ENCODE measurements at places on chromosomes 11 and 22. TPM values are rescaled to one million over a fixed set of nuclear protein-coding genes. Genes with fewer than 3 reads are reported as not detected.

The KCNC1 gene
- total RNA-seq: not detected

The SYNGR1 gene
- 34.8 TPM for total RNA-seq

The RAB30 gene
- 214 TPM for total RNA-seq

The OR2AG2 gene
- not detected for total RNA-seq

The AGBL2 gene
- 13.6 TPM for total RNA-seq

The OR8D4 gene
- total RNA-seq: not detected

The PDE3B gene
- 70.7 TPM for total RNA-seq

DNA sequence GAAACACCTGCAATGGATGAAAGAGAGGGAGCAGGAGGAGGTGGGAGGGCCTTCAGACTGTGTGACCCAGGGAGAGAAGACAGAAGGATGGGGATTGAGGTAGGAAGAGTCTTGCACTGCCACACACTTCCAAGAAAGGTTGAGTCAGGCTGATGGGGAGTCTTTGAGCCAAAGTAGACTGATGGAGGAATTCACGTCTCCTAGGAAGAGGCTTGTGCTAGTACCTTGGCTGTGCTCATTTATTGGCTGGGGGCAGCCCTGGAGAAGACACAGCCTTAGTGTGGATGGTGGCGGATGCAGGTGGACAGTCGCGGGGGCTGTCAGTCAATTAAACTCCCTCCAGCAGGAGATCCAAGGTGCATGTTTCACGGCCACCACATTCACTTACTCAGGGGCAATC, 16.2 kb upstream of the ACCSL start:
- no peaks in the 10 kb centered on the region for H3K4me1 ChIP-seq
- H3K4me3 ChIP-seq: no peak overlapping the region
- H3K36me3 ChIP-seq: no peaks in the 10 kb centered on the region
- no peaks in the 10 kb centered on the region for H3K27me3 ChIP-seq
- no peak overlapping the region for H3K27ac ChIP-seq

GRCh38 chr11:122337241-122337640, 221.2 kb upstream of the BLID start:
- no peaks in the 10 kb centered on the region for H3K4me1 ChIP-seq
- H3K27ac ChIP-seq: no peak overlapping the region
- no peaks in the 10 kb centered on the region for H3K36me3 ChIP-seq
- no peaks in the 10 kb centered on the region for H3K27me3 ChIP-seq
- DNase-seq: no peak

GRCh38 chr11:46299451-46299961, 22.0 kb downstream of the CREB3L1 start:
- DNase-seq: no peak
- H3K27ac ChIP-seq: no peak overlapping the region
- no peak overlapping the region for H3K4me3 ChIP-seq
- no peaks in the 10 kb centered on the region for H3K36me3 ChIP-seq

DNA sequence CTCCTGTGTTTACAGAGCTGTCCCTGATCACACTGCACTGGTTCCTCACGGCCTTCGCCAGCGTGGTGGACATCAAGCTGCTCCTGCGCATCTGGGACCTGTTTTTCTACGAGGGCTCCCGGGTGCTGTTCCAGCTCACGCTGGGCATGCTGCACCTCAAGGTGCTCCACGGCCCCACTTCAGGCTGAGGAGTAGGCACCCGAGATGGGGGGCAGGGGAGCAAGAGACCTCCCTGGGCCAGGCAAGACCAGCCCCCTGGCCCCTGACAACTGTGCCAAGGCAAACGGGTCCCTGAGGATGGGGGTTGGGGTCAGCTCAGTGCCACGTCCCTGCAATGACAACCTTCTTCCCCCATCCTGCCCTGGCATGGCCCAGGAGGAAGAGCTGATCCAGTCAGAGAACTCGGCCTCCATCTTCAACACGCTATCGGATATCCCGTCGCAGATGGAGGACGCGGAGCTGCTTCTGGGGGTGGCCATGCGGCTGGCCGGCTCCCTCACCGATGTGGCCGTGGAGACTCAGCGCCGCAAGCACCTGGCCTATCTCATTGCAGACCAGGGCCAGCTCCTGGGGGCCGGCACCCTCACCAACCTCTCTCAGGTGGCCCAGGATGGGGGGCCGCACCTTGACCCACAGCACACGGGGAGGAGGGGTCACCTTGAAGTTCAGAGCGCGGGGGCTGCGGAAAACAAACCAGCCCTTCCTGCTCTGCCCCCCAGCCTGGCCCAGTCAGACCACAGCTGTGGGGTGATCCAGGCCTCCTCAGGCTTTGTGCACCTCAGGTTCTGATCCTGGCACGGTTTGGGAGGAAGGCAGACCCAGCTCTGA, 35.9 kb downstream of the SGSM3 start:
- H3K27ac ChIP-seq: no peak overlapping the region
- H3K27me3 ChIP-seq: no peaks in the 10 kb centered on the region
- H3K4me1 ChIP-seq: peaks cover 21% of the 10 kb centered on the region
- DNase-seq: no peak

DNA sequence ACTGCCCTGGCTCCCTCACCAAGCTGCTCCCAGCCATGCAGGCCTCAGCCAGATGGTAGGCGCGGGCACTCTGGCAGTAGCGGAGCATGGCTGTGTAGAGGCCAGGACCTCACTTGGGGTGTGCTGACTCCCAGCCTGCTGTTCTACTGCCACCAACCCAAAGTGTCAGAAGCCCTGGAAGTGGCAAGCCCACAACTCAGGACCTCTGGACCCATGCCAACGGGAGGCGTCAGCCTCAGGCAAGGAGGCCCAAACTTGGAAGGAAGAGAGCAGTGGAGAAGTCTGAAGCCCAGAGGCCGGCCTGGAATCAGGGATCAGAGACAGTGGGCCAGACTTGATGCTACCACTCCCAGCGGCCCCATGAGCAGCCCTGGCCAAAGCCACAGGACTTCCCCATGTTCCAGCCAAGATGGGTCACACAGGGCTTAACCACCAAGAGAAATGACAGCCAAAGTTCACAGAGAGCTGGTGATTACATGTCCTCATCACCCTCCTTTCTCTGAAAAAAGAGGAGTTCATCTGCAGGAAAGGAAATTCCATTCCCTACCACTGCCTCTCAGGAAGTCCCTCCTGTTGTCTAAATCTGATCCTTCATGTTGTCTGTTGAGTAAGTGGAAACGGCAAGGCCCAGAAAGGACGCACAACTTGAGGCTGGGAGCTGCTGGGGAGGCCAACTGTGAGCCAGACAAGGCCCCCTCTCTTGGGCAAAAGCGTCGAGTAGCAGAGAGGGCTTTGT, 4.4 kb downstream of the ARRB1 start:
- H3K36me3 ChIP-seq: no peaks in the 10 kb centered on the region
- peaks cover 3% of the 10 kb centered on the region for H3K27me3 ChIP-seq
- peaks cover 15% of the 10 kb centered on the region for H3K4me1 ChIP-seq
- no peak overlapping the region for H3K27ac ChIP-seq
- DNase-seq: no peak

GRCh38 chr11:9905960-9906791, 242.3 kb downstream of the SWAP70 start:
- no peak overlapping the region for H3K4me3 ChIP-seq
- H3K27ac ChIP-seq: no peak overlapping the region
- no peaks in the 10 kb centered on the region for H3K4me1 ChIP-seq
- DNase-seq: no peak
- no peaks in the 10 kb centered on the region for H3K27me3 ChIP-seq

GRCh38 chr11:24588081-24588480, 91.2 kb downstream of the LUZP2 start:
- H3K4me3 ChIP-seq: no peak overlapping the region
- no peak overlapping the region for H3K27ac ChIP-seq
- DNase-seq: no peak
- H3K4me1 ChIP-seq: no peaks in the 10 kb centered on the region
- H3K36me3 ChIP-seq: no peaks in the 10 kb centered on the region
- H3K27me3 ChIP-seq: no peaks in the 10 kb centered on the region

GRCh38 chr11:12631651-12632050, 42.6 kb upstream of the TEAD1 start:
- no peaks in the 10 kb centered on the region for H3K36me3 ChIP-seq
- DNase-seq: no peak
- no peaks in the 10 kb centered on the region for H3K27me3 ChIP-seq
- H3K4me1 ChIP-seq: no peaks in the 10 kb centered on the region

DNA sequence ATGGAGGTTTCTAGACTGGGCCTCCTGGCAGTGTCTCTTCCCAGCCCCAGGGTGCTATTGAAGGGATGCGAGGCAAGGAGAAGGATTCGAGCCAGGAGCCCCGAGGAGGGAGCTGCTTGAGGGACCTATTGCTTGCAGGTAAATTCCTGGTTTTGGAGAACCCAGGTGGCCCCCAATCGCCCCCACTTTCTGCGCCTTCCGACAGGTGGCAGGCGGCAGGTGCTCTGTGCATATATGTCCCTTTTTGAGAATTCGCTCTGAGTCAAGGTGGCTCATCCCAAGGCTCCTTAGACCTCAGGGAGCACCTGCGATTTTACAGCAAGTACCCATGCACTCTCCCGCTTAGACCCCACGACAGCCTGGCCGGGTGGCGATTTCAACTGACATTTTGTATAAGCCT, 40.3 kb upstream of the SHISAL1 start:
- no peak for DNase-seq
- no peaks in the 10 kb centered on the region for H3K4me1 ChIP-seq

DNA sequence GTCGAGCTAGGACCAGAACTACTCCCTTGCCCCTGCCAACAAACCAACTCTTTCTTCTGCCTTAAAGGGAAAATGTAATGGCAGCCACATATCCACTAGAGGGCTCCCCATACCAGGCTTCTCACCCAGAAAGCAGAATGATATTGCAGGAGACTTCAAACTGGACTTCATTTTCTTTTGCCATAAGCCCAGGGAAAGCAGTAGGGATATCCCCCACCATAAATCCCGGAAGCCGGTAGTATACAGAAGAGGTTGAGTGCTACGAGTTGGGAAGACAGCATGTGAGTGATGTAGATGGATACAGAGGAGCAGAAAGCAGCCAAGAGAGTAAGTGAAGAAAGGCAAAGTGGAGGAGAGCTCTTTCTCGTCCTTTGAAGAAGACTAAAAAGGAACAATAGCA, 12.1 kb downstream of the PLAAT5 start:
- H3K27me3 ChIP-seq: peaks cover 18% of the 10 kb centered on the region
- no peaks in the 10 kb centered on the region for H3K36me3 ChIP-seq
- no peak overlapping the region for H3K27ac ChIP-seq
- H3K4me1 ChIP-seq: no peaks in the 10 kb centered on the region
- H3K4me3 ChIP-seq: no peak overlapping the region
